ENCODE measurements at places on chromosomes 11 and 22. TPM values are rescaled to one million over a fixed set of nuclear protein-coding genes. Genes with fewer than 3 reads are reported as not detected.

- DNase-seq, result no peak
Observed at GRCh38 chr11:19407677-19408270, 167.0 kb upstream of the E2F8 start.

- DNase-seq, result no peak
Observed at GRCh38 chr11:108732395-108732794, 67.5 kb downstream of the DDX10 start.

DNA sequence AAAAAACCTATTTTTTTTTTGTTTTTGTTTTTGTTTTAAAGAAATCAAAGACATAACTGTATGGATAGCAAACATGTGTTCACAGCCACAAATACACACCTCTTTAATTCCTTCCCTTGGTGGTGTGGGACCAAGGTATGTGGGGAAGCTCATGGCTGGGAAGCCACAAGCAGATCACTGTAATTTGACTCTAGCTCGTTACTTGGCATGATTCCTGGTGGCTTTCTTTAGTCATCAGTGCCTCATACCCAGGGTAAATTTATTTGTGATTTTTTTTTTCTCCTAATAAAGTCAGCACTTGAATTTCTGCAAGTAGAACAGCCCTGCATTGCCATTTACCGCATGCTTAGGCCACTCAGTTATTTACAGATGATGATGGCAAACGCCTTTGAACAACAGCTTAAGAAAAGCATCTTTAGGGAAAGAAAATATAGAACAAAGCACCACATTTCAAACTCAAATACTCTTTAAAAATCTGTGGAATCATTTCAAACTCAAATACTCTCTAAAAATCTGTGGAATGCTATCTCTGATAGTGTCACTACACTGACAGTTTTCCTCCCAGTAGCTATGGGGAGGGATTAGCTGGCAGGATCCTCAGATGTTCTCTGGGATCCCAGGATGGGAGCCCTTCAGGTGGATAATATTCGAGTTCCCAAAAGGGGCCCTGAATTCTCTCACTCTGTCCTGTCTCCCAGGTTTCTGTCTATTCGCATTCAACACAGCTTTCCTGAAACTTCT, 687.2 kb downstream of the OPCML start:
- no peak for DNase-seq

- DNase-seq, result no peak
Observed at GRCh38 chr22:49048591-49048990, 779.1 kb downstream of the BRD1 start.

DNA sequence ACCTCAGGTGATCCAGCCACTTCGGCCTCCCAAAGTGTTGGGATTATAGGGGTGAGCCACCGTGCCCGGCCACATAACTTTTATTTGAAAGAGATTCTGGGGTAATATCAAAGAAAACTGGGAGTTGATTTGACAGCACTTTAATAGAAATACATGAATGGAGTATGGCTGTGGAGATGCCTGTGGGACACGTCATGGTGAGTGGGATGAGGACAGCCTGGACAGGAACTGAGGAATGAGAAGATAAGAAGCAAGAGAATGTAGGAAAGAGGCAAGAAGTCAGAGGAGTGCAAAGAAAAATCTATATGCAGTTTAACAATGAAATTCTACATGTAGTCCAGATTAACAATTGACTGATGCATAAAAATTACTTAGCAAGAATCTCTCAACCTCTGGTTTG, 31.0 kb downstream of the SLC22A6 start:
- no peak for DNase-seq

- no peak for DNase-seq
Observed at GRCh38 chr11:118418766-118419165, 17.4 kb downstream of the ATP5MG start.

CECR2 gene
- 0.06 TPM for total RNA-seq

GDPD4 gene
- total RNA-seq, result not detected

DDI1 gene
- not detected for total RNA-seq

GGTLC2 gene
- not detected for total RNA-seq

All from activated naive CD8-positive, alpha-beta T cell treated with anti-CD3 and anti-CD28 coated beads, Interleukin-2, amount 10 ng/mL, durations not matched to agents 7 days and 5 days (primary cell).